ENCODE measurements at places on chromosomes 6 and 20.
A peak's percentile ranks its signal among the peaks of the same experiment; 100 is the strongest.

GRCh38 chr6:168948990-168949531 is 304.6 kb downstream of the THBS2 start:
- DNase-seq = no peak

- peak; percentile 43 for DNase-seq
Observed at GRCh38 chr6:159977255-159977903, 8.5 kb downstream of the IGF2R start.

DNA sequence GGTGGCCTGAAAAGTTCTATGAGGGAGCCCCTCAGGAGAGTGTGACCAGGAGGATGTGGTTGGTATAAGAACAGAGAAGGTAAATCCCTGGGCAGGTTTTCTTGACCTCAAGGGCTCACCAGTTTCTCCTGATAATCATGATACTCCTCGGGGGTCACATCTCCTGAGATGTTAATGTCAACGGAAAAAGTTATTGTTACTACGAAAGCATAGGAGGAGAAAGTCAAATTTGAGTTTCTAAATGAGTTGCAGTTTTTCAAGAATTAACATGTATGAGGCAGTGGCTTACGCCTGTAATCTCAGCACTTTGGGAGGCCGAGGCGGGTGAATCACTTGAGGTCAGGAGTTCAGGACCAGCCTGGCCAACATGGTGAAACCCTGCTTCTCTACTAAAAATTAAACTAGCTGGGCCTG is 23.4 kb downstream of the MGME1 start:
- no peak for DNase-seq

GRCh38 chr20:43936805-43937204 is 22.2 kb downstream of the TOX2 start:
- no peak for DNase-seq

- no peak for DNase-seq
Observed at GRCh38 chr20:37295595-37295994, 6.1 kb downstream of the MANBAL start.

DNA sequence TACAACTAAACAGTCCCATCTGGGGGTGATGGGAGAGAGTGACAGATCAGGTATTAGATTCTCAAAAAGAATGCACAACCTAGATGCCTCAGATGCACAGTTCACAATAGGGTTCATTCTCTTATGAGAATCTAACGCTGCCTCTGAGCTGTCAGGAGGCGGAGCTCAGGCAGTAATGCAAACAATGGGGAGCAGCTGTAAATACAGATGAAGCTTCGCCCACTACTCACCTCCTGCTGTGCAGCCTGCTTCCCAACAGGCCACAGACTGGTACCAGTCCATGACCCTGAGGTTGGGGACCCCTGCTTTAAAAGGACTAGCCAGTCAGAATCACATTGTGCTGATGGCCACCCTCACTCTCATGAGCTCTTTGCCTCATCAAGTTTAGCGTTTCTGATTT is 247.0 kb upstream of the KCNQ5 start:
- DNase-seq = no peak

DNA sequence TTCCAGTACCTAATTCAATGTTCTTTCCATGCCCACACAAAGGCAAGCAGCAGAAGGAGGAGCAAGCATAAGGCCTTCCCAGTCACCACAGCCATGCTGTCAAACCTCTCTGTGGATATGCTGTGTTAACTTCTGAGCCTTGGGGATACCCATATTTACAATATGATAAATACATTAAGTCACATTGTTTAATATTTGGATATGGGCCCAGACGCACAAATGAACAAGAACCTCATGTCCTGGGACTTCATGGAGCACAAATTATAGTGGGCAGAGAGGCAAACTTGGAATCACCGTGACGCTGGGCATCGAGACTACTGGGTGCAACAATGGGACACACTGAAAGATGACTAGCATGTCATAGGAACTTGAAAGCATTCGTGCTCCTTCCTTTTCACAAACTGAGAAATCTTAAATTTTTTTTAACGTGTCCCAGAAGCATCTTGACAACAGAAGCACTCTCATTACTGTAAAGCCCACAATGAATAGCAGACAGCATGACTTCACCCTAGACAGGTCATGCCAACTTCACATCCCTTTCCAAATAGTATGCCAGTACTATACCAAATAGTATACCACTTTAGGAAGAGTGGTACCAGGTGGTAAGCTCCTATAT is 16.0 kb downstream of the SOD2 start:
- DNase-seq = no peak
